Choroid plexus epithelial cell (primary cell): ENCODE measurements at places on chromosomes 2 and 18.

DNA sequence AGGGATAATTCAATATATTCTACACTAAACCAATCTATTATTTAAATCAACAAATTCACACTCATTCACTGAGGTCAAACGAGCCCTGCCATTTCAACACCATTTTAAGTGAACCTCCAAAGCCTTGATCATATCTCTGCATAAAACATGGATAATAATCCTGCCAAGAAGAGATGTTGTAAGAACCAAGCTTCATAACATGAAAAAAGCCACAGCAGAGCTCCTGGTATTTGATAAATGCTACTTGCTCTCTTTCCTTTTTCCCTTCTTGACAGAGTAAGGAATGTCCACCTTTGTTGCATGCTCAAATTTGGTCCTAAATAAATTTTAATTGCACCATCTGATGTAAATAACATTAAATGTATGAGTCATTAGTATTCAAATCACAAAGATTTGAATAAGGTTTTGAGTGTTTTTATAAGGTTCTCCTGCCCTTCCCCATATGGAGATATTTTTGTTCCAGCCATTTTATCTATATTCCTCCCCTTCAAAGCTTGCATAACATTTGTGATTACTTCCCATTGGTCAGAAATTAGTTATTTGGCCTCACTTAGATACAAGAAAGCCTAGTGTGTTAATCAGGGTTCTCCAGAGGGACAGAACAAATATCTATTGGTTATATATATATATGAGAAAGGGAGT, 318.8 kb downstream of the RND3 start:
- DNase-seq, result peak; percentile 74

- DNase-seq, result no peak
Measured at GRCh38 chr18:64019922-64020756, 50.3 kb downstream of the SERPINB8 start.

DNA sequence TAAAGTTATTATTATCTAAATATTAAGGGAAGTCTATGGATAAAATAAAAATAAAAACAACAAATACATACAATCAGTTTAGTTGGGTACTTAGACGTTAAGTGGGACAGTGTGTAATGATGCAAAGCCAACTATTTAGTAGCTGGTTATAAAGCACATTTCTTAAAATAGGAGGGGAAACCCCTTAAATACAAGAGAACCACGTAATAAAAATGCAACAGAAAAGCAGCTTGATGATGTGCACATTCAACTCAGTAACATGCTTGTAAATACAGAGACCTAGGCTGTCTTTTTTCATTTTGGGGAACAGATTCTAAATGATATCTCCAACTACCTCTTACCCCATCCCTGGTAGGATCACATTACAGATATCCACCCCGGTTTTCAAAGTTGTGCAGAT, 134.3 kb upstream of the AQP4 start:
- no peak for DNase-seq

DNA sequence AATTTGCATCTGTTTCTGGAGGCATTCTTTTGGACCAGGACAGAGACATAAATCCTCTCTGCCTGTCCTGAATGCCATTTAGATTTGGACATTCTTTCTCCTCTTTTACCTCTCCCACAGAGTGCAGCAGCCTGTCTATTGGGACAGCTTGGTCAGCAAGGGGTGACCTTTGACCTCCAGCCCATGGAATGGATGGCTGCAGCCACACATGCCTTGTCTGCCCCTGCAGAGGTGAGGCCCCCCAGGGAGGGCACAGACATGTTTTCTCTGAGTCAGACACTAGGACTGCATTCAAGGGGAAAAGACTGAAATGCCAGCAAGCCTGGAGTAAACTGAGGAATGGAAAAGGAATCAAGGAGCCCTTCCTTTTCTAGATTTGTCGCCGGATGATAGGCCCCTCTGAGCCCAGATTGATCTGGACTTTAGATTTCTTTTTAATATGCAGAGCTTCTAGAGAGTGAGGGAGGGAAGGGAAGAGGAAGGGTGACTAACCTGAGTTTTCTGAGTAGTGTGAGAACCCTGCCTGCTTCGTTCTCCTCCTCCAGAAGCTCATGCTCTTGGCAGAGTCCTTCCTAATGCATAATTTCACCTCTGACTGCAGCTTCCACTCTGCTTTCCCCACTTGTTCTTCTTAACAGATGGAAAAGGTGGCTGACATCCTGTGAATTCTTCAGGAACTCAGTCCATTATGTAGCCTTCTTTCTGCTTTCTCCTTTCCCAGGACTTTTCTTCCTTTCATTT, 16.1 kb upstream of the TTLL4 start:
- peak; percentile 83 for DNase-seq

GRCh38 chr2:143960177-143960576, 559.7 kb downstream of the ZEB2 start:
- DNase-seq, result no peak

DNA sequence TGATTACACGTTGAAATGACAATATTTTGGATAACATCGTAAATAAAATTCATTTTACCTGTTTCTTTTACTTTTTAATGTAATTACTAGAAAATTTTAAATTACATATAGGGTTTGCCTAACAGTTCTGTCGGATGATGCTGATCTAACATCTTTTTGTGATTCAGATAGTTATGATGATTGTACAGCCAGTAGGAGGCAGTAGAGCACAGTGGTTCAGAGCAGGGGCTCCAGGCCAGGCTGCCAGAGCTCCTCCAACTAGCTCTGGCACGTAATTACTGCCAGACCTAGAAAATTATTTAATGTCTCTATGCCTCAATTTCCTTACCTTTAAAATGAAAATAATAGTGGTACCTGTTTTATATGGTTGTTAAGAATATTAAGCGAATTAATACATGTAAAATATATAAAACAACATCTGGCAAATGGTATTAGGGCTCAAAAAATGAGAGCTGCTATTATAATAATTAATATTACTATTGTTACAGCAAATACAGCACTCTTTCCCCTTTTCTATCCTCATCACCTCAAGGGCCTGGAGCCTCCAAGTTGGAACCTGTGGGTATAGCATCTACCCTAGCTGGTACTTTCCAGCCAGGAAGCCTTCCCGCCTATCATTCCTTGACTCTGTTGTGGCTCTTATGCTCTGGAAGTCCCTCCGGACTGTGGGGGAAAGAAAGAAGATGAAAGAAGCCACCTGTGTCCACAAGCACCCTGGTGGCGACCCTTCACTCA, 47.7 kb upstream of the PLA2R1 start:
- peak; percentile 93 for DNase-seq
